Renal pelvis (tissue), 12 donors: ENCODE measurements at places on chromosomes 6 and 20. TPM values are rescaled to one million over a fixed set of nuclear protein-coding genes. Genes with fewer than 3 reads are reported as not detected.

Gene GSTA2
- 0.34 TPM for polyA plus RNA-seq

Gene OR2H2
- polyA plus RNA-seq: 0.13 TPM

Gene PTK7
- 251 TPM for polyA plus RNA-seq

Gene C6orf15
- not detected for polyA plus RNA-seq

Gene HLA-DPA1
- 21.3 TPM for polyA plus RNA-seq

Gene GOPC
- polyA plus RNA-seq: 56.2 TPM

Gene THEMIS
- polyA plus RNA-seq: not detected
